ENCODE measurements at places on chromosomes 4 and X.

DNA sequence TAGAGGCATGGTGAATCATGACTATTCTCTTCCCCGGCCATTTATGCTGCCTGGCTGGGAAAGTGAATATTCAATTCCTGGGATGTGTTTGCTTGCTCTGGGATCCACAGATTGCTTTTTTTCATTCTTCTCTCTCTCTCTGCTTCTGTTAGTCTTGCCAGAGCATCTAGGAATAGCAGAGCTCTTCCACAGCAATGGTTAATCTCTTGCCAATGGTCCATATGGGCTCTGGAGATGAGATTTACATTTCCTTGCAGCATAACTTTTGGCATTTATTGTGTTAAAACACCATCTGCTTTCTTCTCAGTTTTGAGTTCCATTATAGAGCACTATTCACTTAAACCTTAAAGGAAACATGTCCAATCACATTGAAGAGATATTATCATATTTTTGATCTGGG is 59.2 kb upstream of the GUCY1A1 start:
- no peak for DNase-seq

GRCh38 chr4:185838514-185839193 is 26.7 kb upstream of the SORBS2 start:
- no peak for DNase-seq

- no peak for DNase-seq
Measured at GRCh38 chr4:170271723-170272122, 182.0 kb upstream of the AADAT start.

- no peak for DNase-seq
Measured at GRCh38 chr4:129040471-129040870, 52.9 kb downstream of the SCLT1 start.

DNA sequence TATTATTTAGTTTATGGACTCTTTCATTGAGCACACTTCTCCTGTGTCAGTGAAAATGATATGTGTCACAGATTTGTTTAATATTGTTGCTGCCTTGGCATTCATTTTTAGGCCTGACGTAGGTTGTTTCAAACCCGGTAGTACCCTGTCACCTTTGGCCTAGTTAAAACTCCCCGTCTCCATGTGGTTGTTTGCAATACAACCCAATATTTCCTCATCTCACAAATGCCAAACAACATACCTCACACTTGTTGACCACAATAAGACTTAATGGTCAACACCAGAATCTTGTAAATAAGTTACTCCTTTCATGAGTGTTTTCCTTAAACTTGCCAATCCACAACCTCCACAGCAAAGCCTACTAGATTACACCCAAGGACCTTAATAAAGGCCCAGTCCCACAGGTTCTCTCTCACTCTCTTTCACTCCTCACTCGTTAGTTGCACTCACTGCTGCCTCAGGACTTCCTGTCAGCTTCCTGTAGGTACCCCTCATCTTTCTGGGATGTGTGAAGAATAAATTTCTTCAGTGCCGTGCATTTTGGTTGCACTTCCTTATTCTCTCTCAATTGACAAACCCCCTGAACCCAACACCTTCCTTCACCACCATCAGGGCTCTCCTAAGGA is 31.3 kb downstream of the IL13RA2 start:
- no peak for DNase-seq

- DNase-seq = no peak
Measured at GRCh38 chr4:15348236-15348635, 79.6 kb upstream of the C1QTNF7 start.

GRCh38 chr4:83585982-83586508 is 50.1 kb downstream of the GPAT3 start:
- DNase-seq = no peak

DNA sequence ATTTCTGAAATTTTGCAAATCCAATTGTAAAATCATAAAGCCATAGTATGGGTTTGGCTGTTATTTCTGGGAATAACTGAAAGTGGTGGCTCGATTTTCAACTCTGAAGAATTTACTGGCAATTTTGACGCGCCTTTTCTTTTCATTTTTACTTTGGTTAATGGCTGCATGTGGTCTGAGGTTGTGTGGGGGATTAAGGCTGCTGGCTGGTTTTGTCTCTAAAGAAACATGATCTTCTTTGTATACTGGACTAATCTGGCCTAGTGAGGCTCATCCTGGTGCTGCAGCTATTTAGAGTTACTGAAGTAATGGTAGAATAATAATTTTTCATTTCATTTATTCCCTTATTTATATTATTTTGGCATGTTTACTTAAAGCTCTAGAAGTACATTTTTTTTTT is 164.0 kb downstream of the RNF150 start:
- DNase-seq = no peak

GRCh38 chr4:110667670-110668069 is 44.8 kb upstream of the PITX2 start:
- DNase-seq = no peak

DNA sequence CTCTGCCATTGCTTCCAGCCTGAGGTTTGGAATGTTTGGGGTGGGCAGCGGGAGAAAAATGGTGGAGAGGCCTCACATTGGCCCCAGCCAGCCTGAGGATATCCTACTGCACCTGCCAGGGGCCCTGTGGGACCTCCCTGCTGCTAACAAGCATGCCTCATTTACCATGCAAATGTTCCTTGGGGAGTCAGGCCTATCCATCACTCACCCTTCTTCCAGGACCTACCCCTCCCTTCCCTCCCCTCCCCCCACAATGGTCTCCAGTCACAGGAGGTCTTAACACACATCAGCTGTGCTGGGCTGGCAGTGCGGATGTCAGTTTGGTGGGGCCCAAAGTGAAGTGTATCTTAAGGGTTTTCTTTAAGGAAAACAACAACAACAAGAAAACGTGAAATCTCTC is 139.2 kb downstream of the SHOX start:
- no peak for DNase-seq

GRCh38 chrX:40173143-40174000 is 75.6 kb upstream of the BCOR start:
- DNase-seq = no peak

All from fibroblast of skin of left biceps (primary cell).